MCF 10A (cell line): ENCODE measurements at places on chromosomes 12 and 14. TPM values are rescaled to one million over a fixed set of nuclear protein-coding genes. Genes with fewer than 3 reads are reported as not detected.

Gene LMNTD1
- total RNA-seq, result not detected in 2 replicates

Gene CARMIL3
- total RNA-seq, result 0.20 TPM in 1 of 2 replicates, not detected in the other

Gene IL31
- not detected in 2 replicates for total RNA-seq

Gene PPP4R4
- 0.66 and 0.91 TPM in 2 replicates for total RNA-seq

Gene MEG3
- not detected in 2 replicates for total RNA-seq

Gene GABARAPL1
- total RNA-seq, result 19.7 and 28.1 TPM in 2 replicates

Gene LRCOL1
- not detected in 2 replicates for total RNA-seq

Gene CS
- 213 and 257 TPM in 2 replicates for total RNA-seq

Gene GPD1
- 0.37 and 0.74 TPM in 2 replicates for total RNA-seq

GRCh38 chr12:107779077-107779831 lies 4.8 kb downstream of the ASCL4 start:
- H3K27ac ChIP-seq, result no peak overlapping the region
- peaks cover 41% of the 10 kb centered on the region for H3K27me3 ChIP-seq
- H3K36me3 ChIP-seq, result no peaks in the 10 kb centered on the region

DNA sequence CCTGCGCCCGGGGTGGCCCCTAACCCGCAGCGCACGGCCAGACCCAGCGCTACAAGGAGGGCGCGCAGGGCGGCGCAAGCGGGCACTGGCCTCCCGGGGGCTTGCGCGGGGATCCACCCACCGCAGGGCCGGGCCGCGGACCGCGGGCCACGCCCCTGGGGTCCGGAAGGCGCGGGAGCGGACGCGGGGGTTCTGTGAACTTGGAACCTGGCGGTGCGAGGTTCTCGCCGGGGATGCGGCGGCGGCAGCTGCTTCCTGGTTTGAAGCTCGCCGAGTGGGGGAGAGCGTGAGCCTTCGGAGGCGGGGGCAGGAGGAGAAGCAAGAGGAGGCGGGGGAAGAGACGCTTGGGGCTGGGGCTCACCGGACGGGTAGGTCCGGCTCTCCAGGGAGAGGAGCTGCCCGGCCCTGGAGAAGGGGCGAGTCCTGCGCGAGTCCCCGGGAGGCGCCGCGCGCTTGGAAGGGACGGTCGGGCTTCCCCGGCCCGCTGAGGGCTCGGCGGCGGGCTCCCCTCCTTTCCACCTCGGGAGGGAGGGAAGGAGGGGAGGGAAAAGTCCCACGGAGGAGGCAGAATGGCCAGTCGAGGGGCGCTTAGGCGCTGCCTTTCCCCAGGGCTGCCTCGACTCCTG lies at the start of gene PRKCH:
Gene PRKCH, plus strand, starts transcription at position 195 of the 626 bp plus-strand sequence. CDS start 523 bp downstream, outside the sequence.
- peak within 1 kb of the TSS; percentile 94 for H3K4me3 ChIP-seq
- no peaks in the 10 kb centered on the region for H3K36me3 ChIP-seq
- H3K27ac ChIP-seq, result peak within 1 kb of the TSS; percentile 98
- H3K27me3 ChIP-seq, result no peaks in the 10 kb centered on the region
- H3K4me1 ChIP-seq, result peaks cover 15% of the 10 kb centered on the region

DNA sequence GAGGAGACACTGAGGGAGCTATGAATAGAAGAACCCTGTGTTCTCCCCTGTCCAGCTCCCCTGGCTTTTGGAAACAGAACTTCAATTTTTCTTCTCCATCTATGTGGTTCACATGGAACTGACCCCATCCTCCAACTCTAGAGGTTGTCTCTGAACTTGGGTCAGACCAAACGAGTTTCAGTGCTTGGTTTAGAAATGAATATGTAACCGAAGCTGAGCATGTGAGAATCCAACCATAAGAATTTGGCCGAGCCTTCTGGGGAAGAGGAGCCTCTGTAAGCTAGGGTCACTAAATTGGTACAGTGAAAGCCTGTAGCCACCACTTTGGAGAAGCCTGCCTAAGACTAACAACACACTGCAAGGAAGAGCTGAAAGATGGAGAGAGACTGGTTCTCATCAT lies 464.4 kb downstream of the ZFP36L1 start:
- no peak overlapping the region for H3K27ac ChIP-seq
- H3K4me1 ChIP-seq, result no peaks in the 10 kb centered on the region
- no peak for DNase-seq
- no peaks in the 10 kb centered on the region for H3K36me3 ChIP-seq
- no peaks in the 10 kb centered on the region for H3K27me3 ChIP-seq

- H3K27me3 ChIP-seq, result no peaks in the 10 kb centered on the region
- no peak overlapping the region for H3K4me3 ChIP-seq
- no peaks in the 10 kb centered on the region for H3K4me1 ChIP-seq
- DNase-seq, result no peak
- no peak overlapping the region for H3K27ac ChIP-seq
- H3K36me3 ChIP-seq, result no peaks in the 10 kb centered on the region
These were observed 152.8 kb downstream of the SLCO1B3 start for GRCh38 chr12:20963303-20963702.

DNA sequence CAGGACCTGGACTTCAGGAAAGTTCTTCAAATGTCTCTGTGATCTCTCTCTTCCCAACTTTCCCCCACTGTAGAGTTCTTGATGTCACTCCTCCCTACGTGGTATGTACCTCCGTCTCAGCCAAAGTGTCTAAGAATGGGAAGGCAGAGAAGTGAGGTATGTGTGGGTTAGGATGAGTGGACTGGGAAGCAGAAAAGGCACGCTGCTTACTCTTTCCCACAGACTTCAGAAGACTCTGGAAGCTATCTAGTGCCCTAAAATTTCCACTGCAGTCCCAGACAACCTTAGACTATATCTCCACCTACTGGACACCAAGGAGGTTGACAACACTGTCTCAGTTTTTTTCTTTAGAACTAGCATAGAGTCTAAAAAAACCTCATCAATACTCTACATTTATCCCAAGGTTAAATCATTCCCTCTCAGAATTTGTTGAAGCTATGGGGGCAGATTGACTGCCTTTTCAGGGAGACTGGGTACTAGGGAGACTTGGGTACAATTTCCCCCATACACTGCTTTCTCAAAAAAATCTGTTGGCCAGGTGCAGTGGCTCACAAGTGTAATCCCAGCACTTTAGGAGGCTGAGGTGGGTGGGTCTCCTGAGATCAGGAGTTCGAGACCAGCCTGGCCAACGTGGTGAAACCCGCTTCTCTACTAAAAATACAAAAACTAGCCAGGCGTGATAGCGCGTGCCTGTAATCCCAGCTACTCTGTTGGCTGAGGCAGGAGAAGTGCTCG lies 20.6 kb upstream of the ITGA5 start:
- no peak overlapping the region for H3K4me3 ChIP-seq
- peak; percentile 73 for DNase-seq
- H3K4me1 ChIP-seq, result peaks cover 13% of the 10 kb centered on the region
- H3K27me3 ChIP-seq, result no peaks in the 10 kb centered on the region

DNA sequence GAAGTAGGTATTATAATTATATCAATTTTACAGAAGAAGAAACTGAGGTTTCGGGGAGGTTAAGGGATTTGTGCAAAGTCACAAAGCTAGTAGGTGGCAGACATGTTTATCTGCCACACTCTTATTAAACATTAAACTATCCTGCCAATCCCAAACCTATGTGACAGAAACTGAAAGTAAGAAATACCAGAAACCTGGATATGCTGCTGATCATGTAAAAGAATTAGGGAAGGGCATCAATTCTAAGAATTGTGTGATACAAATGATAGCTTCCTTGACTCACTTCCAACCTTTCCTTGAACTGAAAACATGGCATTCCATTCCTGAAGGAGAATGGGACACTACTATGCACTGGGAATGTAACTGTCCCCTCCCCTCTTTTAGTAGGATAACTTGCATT lies 16.9 kb downstream of the TAOK3 start:
- H3K27me3 ChIP-seq, result no peaks in the 10 kb centered on the region
- no peak overlapping the region for H3K4me3 ChIP-seq
- no peak for DNase-seq
- peak overlapping the region; percentile 69 for H3K27ac ChIP-seq
- peaks cover 13% of the 10 kb centered on the region for H3K4me1 ChIP-seq

- H3K4me1 ChIP-seq, result no peaks in the 10 kb centered on the region
- H3K36me3 ChIP-seq, result no peaks in the 10 kb centered on the region
These were observed 1052.9 kb downstream of the TMTC2 start for GRCh38 chr12:83739607-83740006.

GRCh38 chr12:70772836-70773235 lies 135.6 kb upstream of the PTPRB start:
- H3K27ac ChIP-seq, result no peak overlapping the region
- DNase-seq, result no peak
- no peak overlapping the region for H3K4me3 ChIP-seq

GRCh38 chr14:104897330-104898194 lies 27.1 kb upstream of the PLD4 start:
- no peaks in the 10 kb centered on the region for H3K4me1 ChIP-seq
- no peak for DNase-seq
- H3K27ac ChIP-seq, result peak overlapping the region; percentile 42
- peaks cover 15% of the 10 kb centered on the region for H3K36me3 ChIP-seq

DNA sequence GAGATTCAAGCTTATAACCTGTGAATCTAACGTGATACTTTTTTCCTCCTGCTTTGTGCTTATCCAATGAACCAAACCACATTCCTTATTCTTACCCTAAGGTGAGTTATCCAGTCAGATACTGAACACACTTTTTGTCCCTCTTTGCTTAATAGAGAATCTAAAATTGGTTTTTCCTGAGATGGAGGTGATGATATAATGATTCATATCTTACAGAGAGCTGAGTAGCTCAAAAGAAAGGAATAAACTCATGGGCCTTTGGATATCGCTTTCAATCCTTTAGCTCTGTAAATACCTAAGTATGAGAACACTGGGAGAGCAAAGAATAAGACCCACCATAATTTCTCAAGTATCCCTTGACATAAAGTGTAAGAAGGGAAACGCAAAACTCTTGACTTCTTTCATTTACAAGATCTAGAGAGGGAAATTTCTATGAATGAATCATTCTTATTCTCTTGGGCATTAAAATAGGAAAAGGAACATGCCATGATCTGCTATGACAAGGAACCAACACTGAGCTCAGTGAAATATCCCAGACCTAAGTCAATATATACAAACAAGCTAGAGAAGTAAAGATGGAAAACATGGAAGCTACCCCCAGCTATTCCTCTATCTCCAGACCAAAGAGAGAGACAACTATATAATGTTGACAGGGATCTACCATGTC lies 81.8 kb upstream of the STAC3 start:
- DNase-seq, result no peak
- no peak overlapping the region for H3K27ac ChIP-seq
- H3K4me1 ChIP-seq, result no peaks in the 10 kb centered on the region
- H3K4me3 ChIP-seq, result no peak overlapping the region
- no peaks in the 10 kb centered on the region for H3K27me3 ChIP-seq

DNA sequence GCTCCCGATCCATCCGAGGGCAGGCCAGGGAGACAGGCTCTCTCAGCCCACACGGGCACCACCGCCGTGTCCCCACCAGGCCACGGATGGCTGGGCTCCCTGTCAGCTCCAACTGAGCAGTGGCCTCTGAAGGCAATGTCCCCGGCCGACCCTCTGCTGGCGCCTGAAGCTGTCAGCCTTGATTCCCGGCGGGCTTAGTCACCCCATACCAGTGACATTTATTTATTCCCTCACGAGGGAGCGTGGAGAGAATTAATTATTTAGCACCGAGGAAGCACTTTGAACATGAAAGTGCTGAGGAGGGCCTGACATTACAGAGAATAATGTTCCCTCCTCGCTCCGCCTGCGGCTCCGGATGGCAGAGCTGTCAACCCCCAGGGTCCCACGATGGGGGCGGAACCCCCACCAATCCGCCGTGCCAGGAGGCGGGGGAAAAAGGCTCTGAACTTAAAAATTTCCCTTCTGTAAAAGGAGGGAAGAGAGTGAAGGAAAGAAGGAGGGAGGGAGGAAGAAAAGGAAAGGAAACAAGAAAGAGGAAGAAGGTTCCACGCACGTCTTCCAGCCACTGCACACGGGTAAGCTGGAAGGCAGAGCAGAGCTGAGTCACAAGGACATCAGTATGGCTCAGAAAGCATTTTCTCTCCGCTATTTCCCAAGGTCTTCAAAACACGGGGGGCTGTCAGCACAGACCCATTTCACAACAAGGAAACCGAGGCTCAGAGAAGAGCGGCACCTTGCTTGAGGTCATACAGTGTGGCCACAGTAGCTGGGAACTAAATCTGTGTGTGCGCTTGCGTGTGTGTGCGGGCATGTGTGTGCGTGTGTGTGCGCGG lies 108.7 kb upstream of the NCOR2 start:
- no peaks in the 10 kb centered on the region for H3K27me3 ChIP-seq
- H3K36me3 ChIP-seq, result no peaks in the 10 kb centered on the region
- no peak overlapping the region for H3K27ac ChIP-seq
- peaks cover 7% of the 10 kb centered on the region for H3K4me1 ChIP-seq
- H3K4me3 ChIP-seq, result no peak overlapping the region

DNA sequence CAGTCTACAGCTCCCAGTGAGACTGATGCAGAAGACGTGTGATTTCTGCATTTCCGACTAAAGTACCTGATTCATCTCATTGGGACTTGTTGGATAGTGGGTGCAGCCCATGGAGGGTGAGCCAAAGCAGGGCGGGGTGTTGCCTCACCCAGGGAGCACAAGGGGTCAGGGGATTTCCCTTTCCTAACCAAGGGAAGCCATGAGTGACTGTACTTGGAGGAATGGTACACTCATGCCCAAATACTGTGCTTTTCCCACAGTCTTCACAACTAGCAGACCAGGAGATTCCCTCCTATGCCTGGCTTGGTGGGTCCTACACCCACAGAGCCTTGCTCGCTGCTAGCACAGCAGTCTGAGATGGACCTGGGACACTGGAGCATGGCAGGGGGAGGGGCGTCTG lies 21.0 kb upstream of the ABCC9 start:
- DNase-seq, result peak; percentile 46
- H3K4me3 ChIP-seq, result no peak overlapping the region
- H3K4me1 ChIP-seq, result no peaks in the 10 kb centered on the region
- no peaks in the 10 kb centered on the region for H3K27me3 ChIP-seq
- no peak overlapping the region for H3K27ac ChIP-seq

DNA sequence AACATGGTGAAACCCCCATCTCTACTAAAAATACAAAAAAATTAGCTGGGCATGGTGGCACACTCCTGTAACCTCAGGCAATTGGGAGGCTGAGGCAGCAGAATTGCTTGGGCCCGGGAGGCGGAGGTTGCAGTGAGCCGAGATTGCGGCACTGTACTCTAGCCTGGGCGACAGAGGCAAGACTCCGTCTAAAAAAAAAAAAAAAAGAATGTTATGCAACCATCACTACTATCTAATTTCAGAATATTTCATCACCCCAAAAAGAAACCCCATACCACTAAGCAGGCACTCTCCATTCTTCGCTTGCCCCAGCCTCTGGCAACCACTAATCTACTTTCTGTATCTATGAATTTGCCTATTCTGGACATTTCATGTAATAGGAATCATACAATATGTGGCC lies 68.8 kb upstream of the AMN start:
- no peak overlapping the region for H3K4me3 ChIP-seq
- no peaks in the 10 kb centered on the region for H3K27me3 ChIP-seq
- peaks cover 7% of the 10 kb centered on the region for H3K36me3 ChIP-seq
- DNase-seq, result no peak

- peaks cover 6% of the 10 kb centered on the region for H3K36me3 ChIP-seq
- H3K4me1 ChIP-seq, result peaks cover 5% of the 10 kb centered on the region
- H3K27ac ChIP-seq, result no peak overlapping the region
- no peak overlapping the region for H3K4me3 ChIP-seq
- DNase-seq, result no peak
These were observed 6.4 kb downstream of the SLC2A13 start for GRCh38 chr12:40099423-40099853.

- DNase-seq, result no peak
- H3K4me3 ChIP-seq, result no peak overlapping the region
- no peaks in the 10 kb centered on the region for H3K4me1 ChIP-seq
- H3K27ac ChIP-seq, result no peak overlapping the region
- H3K36me3 ChIP-seq, result peaks cover 4% of the 10 kb centered on the region
These were observed 46.1 kb downstream of the BEGAIN start for GRCh38 chr14:100540926-100541620.
